ENCODE measurements at places on chromosomes 2 and 18.
A peak's percentile ranks its signal among the peaks of the same experiment; 100 is the strongest.

- DNase-seq = no peak
These were observed 2.9 kb downstream of the DDX1 start for GRCh38 chr2:15594291-15595256.

DNA sequence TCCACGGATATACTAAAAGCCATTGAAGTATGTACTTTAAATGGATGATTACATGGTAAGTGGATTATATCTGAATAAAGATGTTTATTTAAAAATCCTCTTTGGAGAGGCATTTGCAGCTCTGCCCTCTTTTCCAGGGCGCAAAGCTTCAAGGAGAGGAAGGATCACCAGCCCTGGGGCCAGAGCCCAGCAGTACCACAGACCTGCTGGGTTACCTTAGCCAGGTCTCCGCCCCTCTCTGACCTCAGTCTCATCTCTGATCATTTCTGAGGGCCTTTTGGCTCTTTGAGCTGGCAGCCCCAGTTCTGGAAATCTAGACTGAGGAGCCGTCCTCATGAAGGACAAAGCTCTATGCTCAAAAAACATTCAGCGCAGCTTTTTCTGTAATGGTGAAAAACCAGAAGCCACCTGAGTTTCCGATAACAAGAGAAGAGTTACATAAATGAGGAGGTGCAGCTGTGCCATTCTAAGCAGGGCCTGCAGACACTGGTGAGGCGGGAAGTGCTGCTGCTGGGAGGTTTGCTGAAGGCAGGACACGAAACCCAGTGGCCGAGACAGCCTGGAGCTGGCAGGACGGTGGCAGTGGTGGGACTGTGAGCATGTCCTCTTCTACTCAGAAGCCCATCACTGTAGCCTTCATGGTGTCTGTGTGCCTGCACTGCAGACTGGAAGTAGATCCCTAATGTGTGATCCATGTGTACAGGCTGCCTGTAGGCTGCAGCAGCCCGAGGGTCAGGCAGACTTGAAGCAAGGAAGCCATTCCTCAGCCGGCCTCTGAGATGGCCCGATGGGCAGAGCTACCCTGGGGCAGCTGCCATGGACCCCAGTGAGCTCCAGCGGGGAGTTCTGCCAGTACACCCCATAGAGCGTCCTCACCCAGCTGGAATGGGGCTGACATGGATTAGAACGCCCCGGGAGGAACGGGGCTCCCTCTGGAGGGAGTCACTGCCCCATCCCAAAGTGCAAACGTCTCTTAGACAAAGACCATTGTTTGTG is 27.7 kb downstream of the ADRA2B start:
- no peak for DNase-seq

DNA sequence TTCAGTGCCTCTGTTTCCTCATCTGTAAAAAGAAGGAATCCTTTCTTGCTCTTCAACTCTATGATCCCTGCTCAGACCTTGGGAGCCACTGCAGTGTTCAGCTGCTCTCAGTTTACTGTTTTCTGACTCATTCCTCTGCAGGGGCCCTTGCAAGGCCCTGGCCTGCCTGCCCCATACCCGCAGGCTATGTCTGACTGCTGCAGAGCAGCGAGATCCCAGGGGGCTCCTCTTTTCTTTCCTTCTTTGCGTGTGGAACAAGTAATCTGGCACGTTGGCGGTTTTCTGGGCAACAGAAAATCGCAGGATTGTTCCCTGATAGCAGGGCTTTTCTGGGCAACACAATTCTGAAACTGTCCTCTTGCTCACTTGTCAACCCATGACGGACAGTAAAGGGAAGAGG is 376.0 kb downstream of the DCC start:
- DNase-seq = no peak

- DNase-seq = no peak
These were observed 186.5 kb downstream of the LPIN1 start for GRCh38 chr2:11932962-11933361.

DNA sequence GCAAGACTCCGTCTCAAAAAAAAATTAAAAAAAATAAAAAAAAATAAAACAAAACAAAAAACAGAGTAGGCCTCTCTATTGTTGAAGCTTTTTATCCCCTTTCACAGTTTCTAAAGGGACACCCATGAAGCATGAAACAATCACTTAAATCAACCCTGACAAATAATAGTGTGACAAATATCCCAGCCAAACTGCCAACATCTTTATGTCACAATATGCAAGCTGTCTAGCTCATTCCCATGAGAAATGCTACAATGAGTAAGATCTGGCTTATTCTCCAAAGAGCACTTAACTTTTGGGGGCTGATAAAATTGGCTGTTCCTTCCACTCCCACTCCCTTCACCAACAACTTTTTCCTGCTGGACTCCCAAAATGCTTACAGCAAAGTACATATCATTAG is 21.7 kb upstream of the ABCA12 start:
- no peak for DNase-seq

- DNase-seq = peak; percentile 7
These were observed 1.2 kb downstream of the SLC39A6 start for GRCh38 chr18:36127836-36128529.

DNA sequence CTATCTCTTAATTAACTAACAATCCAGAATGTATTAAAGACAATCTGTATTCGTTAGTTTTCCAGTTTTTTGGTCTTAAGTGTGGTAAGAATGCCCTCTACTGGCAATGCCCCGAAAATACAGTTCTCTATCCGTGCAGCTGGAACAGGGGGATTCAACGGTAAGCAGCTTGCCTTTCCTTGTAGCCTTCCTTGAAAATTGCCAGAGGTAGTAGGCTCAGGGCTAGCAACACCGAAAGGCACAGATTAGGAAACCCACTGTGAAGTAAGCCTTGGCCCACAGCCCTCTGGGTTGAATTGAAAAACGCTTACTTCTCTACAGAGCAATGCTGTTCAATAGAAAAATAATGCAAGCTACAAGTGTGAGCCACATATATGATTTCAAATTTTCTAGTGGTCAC is 17.1 kb upstream of the VPS4B start:
- DNase-seq = peak; percentile 57

- no peak for DNase-seq
These were observed 278.4 kb upstream of the FIGN start for GRCh38 chr2:164014068-164014731.

DNA sequence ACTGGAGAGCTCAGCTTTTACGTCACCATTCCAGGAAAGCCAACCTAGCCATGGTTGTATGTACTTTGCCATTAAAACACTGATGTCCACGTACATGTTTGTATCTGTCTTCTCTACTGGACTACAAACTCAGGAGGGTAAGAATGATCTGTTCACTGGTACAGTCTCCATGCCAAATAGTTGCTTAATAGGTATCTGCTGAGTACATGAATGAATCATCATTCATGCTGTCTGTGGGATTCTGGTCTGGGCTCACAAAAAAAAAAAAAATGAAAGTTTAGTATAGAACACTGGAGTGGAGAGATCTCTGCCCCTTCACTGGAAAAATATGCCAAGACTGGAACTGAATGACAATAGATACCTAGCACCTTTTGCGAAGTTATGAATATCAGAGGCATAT is 102.6 kb upstream of the ITGA4 start:
- peak; percentile 46 for DNase-seq

- no peak for DNase-seq
These were observed 38.5 kb downstream of the THAP4 start for GRCh38 chr2:241598487-241598886.
